ENCODE measurements at places on chromosomes 12 and 14.

DNA sequence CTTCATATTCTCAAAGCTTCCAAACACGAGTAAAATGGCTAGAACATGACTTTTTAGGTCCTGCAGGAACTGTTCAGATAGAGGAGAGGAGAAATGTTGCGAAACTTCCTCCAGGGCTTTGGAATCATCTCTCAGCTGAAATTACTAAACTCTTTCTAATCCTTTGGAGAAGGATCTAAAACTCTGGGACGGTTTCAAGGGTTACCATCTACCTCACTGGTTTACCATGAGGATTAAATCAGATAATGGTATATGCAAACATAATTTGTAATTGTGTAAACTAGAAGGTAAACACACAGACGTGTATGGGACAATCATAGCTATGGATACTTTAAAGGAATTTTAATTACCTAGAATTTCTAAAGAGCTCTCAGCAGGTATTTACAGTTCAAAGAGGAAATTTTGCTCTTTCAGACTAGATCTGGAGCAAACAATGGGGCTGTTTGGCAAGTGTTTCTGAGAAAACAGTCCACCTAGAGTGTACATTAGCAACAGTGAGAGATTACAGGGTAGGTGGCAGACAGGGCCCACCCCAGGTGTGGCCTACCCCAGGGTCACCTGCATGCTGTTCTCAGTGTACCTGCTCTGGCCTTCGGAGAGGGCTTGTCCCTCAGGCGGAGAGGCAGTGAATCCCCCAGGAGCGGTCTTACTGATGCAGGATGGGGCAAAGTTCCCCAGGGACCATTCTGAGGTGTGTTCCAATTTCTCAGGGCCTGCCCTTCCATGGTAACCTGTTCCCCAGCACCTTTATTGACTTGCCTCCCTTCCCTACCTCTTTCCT lies 124.7 kb upstream of the MAX start:
- peak; percentile 66 for DNase-seq

GRCh38 chr12:19428246-19428645 lies 11.0 kb upstream of the AEBP2 start:
- peak; percentile 53 for DNase-seq

DNA sequence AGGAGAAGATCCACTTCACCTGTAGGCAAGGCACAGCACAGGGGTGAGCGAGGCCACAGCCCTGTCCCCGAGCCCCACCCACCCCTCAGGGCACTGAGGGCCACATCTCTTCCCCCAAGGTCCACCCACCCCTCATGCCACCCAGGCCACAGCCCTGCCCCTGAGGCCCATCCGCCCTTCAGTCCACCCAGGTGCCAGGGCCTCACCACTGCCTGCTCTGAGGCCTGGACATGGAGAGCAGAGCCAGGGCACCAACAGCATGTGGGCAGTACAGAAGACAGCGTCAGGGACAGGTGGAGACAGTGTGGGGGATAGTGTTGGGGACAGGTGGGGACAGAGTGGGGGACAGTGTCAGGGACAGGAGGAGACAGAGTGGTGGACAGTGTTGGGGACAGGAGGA lies 138.3 kb downstream of the TMEM121 start:
- DNase-seq: no peak

DNA sequence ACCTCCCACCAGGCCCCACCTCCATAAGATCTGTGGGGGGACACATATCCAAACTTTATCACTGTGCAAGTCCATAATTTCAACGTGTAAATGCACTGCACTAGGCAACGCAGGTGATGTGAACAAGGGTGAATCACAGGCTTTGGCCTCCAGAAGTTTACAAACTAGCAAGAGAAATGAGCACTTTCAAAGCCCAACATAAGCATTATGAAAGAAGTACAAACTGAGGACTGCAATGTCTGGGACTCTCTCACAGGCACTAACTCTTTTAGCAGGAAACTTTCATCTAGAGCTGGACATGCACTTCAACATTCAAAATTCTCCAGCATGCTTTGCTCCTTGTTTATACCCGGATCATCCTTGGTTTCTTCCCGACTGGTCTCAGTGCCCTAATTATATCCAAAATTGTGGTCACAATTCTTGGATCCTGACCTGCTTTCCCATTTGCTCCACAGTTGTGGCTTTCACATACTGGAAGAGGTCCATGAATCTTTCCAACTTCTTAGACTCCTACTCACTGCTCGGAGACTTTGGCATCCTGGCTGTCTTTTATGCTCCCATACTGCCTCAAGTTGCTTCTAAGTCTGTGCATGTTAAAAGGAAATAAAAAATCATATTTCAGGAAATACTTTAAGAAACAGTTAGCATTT lies 44.9 kb upstream of the STRAP start:
- DNase-seq: peak; percentile 95

DNA sequence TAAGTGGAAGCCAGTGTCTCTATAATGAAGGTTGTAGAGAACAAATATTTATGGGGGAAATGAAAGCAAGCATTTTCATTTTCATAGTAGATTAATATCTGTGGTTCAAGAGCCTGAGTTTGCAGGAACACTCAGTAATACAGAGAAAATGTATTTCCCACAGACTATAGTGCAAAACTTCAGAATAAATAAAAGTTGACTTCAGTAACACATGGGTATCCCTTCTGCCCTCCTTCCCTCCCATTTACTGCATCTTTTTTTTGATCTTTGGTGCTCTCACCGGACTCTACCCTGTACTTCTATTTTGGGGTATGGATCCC lies 75.3 kb upstream of the AMN1 start:
- no peak for DNase-seq

- DNase-seq: peak; percentile 49
These were observed 77.2 kb downstream of the SERPINA3 start for GRCh38 chr14:94689218-94689984.

DNA sequence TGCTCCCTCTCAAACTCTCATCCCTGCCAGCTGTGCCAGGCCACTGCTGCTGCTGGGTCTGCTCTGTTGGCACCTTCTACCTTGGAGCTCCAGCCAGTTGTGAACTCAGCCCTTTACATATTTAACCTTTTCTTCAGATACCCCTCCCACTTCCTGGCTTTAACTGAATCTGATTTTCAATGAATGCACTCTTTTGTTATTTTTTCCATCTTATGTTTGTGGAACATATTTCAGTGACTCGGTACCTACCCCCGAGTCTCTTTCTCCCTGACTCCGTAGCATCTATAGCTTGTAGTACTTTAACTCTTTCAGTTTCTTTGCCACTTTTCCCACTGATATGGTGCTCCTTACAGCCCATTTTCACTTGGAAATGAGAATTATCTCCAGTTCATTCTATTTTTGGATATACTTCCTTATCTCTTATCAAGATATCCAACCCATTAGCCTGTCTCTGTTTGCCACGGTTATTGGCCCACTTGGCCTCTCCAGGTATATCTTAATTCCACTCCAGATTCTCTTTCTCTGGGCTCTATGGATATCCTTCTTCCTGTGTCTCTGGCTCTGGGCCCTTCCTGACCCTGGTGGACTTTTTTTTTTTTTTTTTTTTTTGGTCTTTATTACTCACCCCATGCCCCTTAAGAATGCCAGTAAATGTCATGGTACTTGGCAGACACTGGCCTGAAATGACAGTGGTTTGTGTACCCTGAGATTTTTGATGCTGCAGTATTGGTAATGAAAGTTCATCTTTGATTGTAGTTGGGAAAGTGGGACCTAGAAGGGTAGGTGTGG lies 62.7 kb downstream of the PELI2 start:
- DNase-seq: no peak

GRCh38 chr12:122947352-122947792 lies 18.9 kb downstream of the ABCB9 start:
- no peak for DNase-seq

- peak; percentile 89 for DNase-seq
These were observed 115.1 kb upstream of the PCED1B start for GRCh38 chr12:46963977-46964971.

- DNase-seq: no peak
These were observed 172.7 kb downstream of the ETNK1 start for GRCh38 chr12:22797701-22798100.

GRCh38 chr12:93968536-93969285 lies 179.7 kb upstream of the PLXNC1 start:
- DNase-seq: no peak

GRCh38 chr12:92068459-92068858 lies 77.2 kb downstream of the BTG1 start:
- DNase-seq: peak; percentile 16

DNA sequence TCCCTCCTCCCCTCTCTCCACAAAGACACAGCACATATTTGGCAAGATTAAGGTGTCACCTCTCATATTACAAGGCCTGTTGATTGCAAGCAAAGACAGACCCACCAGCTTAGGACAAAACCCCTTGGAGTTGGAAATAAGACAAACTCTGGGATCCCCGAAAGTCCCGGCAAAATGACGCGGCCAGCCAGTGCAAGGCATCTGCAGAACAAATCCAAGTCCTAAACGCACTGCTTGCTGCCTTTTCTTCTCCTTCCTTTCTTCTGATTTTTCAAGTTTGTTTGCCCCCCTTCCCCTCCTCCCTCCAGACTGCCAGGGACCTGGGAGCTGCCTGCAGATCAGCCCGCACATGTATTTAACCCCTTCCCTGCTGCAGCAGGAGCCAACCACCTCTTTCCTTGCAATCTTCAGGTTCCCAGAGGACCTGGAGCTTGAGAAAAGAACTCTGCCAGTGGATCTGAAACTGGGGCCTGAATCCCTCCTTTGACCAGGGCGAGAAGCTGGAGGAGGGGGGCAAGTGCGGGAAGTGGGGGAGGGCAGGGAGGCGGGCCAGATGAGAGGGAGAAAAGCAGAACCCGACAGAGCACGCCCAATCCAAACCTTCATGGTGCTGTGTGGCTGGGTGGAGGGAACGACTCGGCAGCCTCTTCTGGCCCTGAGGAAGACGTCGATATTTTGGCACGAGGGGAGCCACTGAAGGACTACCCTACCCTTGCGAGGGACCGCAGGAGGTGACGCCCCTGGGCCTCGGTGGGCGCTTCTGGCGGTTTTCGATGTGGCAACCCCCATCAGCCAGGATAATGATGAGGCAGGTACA lies 2.0 kb upstream of the NTF3 start:
- DNase-seq: no peak

DNA sequence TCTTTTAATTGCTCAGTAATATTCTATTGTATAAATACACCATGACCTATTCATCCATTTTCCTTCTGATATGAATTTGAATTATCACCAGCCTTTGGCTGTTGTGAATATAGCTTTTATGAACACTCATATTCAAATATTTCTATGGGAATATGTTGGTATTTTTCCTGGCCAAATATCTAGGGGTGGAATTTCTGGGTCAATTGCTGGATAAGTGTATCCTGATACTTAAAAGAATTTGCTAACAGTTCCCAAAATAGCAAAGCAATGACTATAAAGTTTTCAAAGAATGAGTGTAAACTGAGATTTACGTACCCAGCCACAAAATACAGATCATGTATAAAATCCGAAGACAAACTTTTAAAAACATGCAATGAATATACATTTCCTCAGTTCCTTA lies 148.7 kb upstream of the CLEC14A start:
- DNase-seq: peak; percentile 89

GRCh38 chr14:58401587-58401986 lies 5.9 kb downstream of the TOMM20L start:
- no peak for DNase-seq

- DNase-seq: no peak
These were observed 285.1 kb upstream of the NOS1 start for GRCh38 chr12:117646520-117646919.

- no peak for DNase-seq
These were observed 22.9 kb downstream of the KIF21A start for GRCh38 chr12:39420043-39420442.

- no peak for DNase-seq
These were observed 203.4 kb downstream of the SYT1 start for GRCh38 chr12:79067977-79068376.

DNA sequence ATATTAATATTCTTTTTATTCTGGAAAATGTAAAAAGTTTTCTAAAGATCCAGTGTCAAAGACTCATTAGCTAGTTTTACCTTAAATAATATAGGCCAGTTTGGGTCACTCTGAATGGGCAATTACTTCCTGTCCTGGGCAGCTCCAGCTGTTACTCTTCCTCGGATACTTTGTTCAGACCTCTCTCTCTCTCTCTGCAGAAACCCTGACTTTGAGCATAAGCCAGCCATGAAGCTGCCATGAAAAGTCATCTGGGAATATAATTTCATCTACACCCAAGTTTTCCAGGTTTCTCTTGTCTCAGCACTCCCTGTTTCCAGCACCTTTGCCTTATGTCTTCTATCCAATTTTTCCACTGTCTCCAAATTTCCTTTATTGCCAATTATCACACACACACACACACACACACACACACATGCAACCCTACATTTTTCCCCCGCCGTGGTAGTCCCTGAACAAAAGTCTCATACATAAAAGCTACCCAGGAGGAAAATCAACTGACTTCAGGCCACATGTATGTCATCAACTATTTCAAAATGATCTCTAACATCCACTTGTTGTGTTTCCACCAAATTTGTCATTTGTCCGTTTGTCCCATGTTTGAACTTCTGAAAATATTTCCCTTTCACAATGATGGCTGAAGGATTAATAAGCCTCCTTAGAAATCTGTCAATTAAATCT lies 318.1 kb downstream of the SSPN start:
- DNase-seq: no peak

DNA sequence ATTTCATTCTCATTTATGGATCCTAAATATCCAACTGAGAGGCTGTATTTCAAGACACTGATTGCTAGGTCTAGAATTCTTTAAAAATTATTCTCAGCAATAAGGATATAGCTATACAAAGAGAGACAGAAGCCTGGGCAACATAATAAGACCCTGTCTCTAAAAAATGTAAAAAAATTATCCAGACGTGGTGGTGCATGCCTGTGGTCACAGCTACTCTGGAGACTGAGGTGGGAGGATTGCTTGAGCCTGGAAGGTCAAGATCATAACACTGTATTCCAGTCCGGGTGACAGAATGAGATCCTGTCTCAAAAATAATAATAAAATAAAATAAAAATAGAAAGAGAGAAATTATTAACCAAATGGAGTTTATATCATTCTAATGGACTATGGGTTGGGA lies 20.6 kb upstream of the ARID2 start:
- no peak for DNase-seq

GRCh38 chr12:55250944-55251343 lies 6.5 kb downstream of the OR6C74 start:
- DNase-seq: no peak

DNA sequence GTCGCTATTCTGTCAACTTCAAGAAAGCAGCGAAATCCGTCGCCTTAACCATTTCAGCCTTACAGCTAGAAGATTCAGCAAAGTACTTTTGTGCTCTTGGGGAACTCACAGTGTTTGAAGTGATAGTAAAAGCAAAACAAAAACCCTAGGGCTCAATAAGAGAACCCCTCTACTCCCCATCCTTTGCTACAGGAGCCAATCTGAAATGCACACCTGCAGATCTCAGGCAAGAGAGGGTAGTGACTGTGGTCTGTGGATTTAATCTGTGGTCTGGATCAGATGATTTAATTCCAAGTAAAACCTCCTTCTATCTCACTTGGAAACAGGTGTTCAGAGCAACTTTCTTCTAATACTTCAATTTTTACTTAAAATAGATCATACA lies 422.9 kb upstream of the OR4E1 start:
- no peak for DNase-seq
